ENCODE measurements at places on chromosomes 2 and 18. TPM values are rescaled to one million over a fixed set of nuclear protein-coding genes. Genes with fewer than 3 reads are reported as not detected.
A peak's percentile ranks its signal among the peaks of the same experiment; 100 is the strongest.

DNA sequence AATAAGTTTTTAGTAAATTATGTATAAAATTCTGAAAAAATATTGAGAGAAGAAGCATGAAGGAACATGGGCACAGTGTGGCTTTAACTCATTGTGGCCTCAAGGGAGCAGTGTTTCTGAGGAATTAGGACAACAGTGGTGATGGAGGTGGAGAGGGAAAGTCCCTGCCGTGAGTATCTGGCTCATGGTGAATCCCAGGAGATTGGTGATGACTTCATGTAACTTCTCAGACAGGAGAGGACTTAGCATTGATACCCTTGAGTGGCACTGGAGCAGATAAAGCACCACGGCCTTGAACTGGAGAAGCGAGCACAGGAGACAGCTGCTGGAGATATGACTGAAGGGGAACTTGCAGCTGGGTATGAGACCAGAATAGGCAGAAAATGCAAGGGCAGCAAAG lies 35.0 kb upstream of the LRP1B start:
- DNase-seq, result peak; percentile 76

- no peak for DNase-seq
These were observed 119.3 kb downstream of the SETBP1 start for GRCh38 chr18:44799907-44800421.

DNA sequence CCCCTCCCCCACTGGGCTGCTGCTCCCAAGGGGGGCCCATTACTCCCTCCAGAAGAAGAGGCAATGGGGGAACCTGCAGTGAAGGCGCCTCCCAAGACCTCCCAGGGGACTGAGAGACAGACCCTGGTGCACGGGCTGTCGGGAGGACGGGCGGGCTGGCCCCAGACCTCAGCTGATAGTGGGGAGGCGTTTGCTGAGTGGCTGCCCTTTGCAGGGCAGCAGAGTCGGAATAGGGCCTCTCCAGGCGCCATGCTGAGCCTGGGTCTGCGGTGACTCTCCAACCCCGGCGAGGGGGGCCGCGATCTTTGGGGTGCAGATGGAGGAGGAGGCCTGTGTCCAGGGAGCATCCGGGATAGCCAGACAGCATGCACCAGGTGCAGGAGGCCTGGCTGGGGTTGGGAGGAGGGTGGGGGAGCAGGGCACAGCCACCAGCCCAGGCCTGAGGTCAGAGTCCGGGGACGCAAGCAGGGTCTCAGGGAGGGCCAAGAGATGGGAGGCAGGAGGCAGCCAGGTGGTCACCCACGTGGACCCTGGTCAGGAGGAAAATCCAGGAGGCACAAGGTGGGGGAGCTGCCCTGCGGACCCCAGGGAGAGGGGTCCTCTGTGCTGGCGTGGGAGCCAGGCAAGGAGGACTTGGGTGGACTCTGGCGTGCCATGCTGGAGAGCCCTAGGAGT lies 11.0 kb downstream of the CROCC2 start:
- DNase-seq, result no peak

- no peak for DNase-seq
These were observed 38.9 kb downstream of the DNMT3A start for GRCh38 chr2:25302758-25303375.

- no peak for DNase-seq
These were observed 62.6 kb downstream of the NFATC1 start for GRCh38 chr18:79458131-79458838.

DNA sequence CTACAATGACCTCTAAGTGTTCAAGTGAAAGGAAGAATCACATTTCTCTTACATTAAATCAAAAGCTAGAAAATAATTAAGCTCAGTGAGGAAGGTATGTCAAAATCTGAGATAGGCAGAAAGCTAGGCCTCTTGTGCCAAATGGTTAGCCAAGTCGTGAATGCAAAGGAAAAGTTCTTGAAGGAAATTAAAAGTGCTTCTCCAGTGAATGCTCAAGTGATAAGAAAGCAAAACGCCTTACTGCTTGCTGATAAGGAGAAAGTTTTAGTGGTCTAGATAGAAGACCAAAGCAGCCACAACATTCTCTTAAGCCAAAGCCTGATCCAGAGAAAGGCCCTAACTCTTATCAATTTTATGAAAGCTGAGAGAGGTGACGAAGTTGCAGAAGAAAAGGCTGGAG lies 932.3 kb upstream of the ACVR2A start:
- no peak for DNase-seq

GRCh38 chr2:8296306-8296705 lies 385.6 kb upstream of the ID2 start:
- no peak for DNase-seq

The SLC9A4 gene
- not detected for total RNA-seq

The ECEL1 gene
- 18.0 TPM for total RNA-seq

The CHMP1B gene
- total RNA-seq, result 52.1 TPM

The IGFBP2 gene
- 309 TPM for total RNA-seq

The IL1RN gene
- not detected for total RNA-seq

The MLPH gene
- total RNA-seq, result 16.5 TPM
